Left renal cortex interstitium (tissue), 4 donors: ENCODE measurements at places on chromosomes 3 and 15.

DNA sequence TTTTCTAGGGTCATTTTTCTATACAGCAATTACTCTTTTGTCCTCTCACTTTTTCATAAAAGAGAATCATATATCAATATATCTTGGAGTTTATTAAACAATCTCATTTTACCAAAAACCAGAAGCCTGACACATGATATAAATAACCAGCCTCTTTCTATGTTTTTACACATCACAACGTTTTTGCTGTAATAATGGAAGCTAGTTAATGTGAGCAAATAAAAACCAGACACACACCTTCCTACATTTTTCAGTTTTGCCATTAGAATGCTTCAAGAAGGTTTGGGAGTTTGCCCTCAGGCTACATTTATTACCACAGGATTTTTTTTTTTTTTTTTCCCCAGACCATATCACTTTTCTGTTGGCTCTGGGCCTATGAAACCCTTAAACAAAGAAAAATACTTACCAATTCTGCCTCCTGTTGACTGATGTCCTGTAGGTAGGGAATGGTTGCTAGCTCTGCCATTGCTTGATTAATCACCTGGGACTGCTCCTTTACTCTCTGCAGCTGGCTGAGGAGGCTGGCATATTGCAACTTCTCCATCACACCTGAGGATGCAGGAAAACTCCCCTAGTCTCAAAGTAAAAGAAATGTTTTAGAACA lies 165.5 kb downstream of the ECT2 start:
- DNase-seq, result no peak

DNA sequence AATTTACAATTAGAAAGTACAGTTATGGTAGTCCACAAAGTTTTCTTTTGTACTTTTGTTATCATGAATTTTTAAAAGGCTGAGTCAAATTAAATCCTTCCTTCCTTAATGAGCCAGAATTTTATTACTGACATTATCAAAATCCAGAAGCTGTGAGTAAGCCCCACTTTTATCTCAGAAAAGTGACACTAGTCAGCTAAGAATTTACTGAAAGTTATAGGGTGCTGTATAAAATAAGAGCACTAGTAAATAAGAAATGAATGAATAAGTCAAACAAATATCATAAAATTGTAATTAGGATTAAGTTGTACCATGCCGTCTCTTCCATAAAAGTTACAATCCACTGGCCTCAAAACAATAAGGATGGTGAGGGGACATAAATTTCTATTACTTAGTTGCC lies 15.3 kb downstream of the PLOD2 start:
- DNase-seq, result no peak

- DNase-seq, result no peak
Observed at GRCh38 chr3:139354661-139355060, 10.8 kb downstream of the MRPS22 start.

GRCh38 chr3:60746043-60746638 lies 505.1 kb downstream of the FHIT start:
- DNase-seq, result no peak

GRCh38 chr3:50675179-50676030 lies 678 bp downstream of the DOCK3 start:
- no peak for DNase-seq

- no peak for DNase-seq
Observed at GRCh38 chr3:64943866-64944265, 256.1 kb upstream of the ADAMTS9 start.
